ENCODE measurements at places on chromosomes 7 and 10.

- no peak overlapping the region for H3K27ac ChIP-seq
- H3K4me1 ChIP-seq, result no peaks in the 10 kb centered on the region
- H3K36me3 ChIP-seq, result no peaks in the 10 kb centered on the region
- H3K4me3 ChIP-seq, result no peak overlapping the region
- H3K27me3 ChIP-seq, result no peaks in the 10 kb centered on the region
Observed at GRCh38 chr10:36048780-36049179, 406.7 kb upstream of the FZD8 start.

DNA sequence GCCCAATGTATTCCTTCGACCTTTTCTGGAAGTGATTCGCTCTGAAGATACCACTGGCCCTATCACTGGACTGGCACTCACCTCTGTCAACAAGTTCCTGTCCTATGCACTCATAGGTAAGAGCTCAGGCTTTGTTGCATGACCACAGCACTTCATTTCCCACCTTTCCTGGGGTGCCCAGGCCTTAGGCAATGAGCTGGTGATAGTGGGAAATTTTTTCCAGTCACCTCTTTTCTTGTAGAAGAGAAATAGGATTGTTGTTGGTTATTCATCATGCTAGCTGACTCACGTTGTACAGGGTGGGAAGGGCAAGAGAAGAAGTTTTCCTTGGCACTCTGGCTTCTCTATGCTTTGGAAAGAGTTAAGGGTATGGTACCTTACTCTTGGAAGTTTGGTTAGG, 51.4 kb upstream of the NFKB2 start:
- H3K27ac ChIP-seq, result no peak overlapping the region
- peaks cover 26% of the 10 kb centered on the region for H3K36me3 ChIP-seq
- no peak for DNase-seq
- no peak overlapping the region for H3K4me3 ChIP-seq
- H3K27me3 ChIP-seq, result no peaks in the 10 kb centered on the region

DNA sequence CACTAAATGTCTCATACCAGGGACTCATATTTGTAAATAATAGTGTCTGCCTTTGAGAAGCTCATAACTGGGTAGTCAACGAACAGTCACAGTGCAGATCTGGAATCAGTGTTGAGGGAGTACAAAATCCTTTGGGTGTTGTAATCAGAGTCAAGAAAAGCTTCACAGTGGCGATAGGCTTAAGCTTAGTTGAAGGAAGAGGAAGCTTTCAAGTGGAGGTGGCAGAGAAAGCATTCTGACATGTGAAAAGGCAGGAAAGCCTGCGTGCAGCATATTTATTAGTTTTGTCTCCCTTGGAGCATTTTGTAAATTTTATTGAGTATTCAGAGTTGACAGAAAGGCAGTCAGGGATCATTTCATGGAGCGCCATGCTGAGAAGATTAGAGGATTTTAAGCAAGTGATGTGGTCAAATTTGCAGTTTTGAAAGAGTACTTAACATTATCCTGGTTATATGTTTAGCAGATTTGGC, 104.9 kb downstream of the ADK start:
- no peak overlapping the region for H3K4me3 ChIP-seq
- H3K36me3 ChIP-seq, result no peaks in the 10 kb centered on the region
- H3K4me1 ChIP-seq, result no peaks in the 10 kb centered on the region
- H3K27ac ChIP-seq, result no peak overlapping the region
- DNase-seq, result no peak

- no peak overlapping the region for H3K4me3 ChIP-seq
- no peak for DNase-seq
- H3K27ac ChIP-seq, result no peak overlapping the region
- peaks cover 6% of the 10 kb centered on the region for H3K4me1 ChIP-seq
Observed at GRCh38 chr7:116593359-116594075, 68.7 kb downstream of the CAV1 start.

DNA sequence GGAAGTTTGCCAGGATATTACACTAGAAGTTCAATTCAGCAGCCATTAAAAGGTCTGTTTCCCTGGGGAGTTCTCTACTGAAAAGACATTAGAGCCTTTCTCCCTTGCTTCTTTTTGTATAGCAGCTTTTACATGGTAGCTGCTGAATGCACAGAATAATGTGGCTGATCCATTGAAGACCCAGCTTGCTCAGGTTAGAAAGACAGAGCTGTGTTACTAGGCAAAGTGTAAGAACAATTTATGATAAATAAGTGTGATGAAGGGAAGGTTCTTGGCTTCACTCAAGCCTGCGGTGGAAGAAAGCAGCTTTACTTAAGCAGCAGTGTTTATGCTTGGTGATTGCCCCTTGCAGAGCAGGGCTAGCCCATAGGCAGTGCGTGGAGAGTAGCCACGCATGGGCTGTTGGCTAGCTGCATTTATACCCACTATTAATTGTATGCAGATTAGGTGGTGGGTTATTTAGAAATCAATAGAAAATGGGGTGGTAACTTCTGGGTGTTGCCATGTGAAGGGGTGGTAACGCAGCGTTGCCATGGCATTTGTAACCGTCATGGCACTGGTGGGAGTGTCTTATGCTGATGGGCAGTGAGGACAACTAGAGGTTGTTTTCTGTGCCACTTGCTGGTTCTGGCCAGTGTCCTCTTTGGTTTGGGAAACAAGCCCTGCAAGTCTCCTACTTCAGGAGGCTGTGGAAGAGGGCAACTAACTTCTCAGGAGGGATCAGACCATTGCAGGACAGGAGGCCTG, 942.9 kb downstream of the NRG3 start:
- no peaks in the 10 kb centered on the region for H3K27me3 ChIP-seq
- no peaks in the 10 kb centered on the region for H3K36me3 ChIP-seq
- no peak overlapping the region for H3K27ac ChIP-seq

GRCh38 chr7:155893176-155893575, 80.9 kb upstream of the SHH start:
- H3K4me1 ChIP-seq, result no peaks in the 10 kb centered on the region
- no peak overlapping the region for H3K4me3 ChIP-seq
- no peak for DNase-seq
- H3K27me3 ChIP-seq, result no peaks in the 10 kb centered on the region
- H3K27ac ChIP-seq, result no peak overlapping the region
- no peaks in the 10 kb centered on the region for H3K36me3 ChIP-seq

DNA sequence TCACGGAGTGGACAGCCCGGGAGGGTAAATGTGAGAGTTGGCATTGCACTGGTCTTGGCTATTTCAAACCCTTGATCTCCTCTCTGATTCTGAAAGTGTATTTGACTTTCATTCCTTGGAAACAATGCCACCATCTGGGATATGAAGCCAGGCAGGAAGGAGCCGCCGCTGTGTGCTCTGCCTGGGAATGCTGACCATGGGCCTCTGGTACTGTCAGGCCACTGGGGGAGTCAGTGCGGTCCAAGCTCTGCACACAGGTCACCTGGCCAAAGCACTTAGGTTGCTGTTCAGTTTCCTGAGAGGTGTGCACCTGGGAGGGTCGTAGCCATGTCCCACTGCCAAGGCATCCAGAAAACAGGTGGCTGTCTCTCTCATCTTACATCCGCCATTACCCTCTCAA, 68.5 kb upstream of the SHH start:
- H3K4me1 ChIP-seq, result no peaks in the 10 kb centered on the region
- H3K4me3 ChIP-seq, result no peak overlapping the region
- H3K27ac ChIP-seq, result no peak overlapping the region
- H3K27me3 ChIP-seq, result no peaks in the 10 kb centered on the region
- H3K36me3 ChIP-seq, result no peaks in the 10 kb centered on the region
- DNase-seq, result no peak

DNA sequence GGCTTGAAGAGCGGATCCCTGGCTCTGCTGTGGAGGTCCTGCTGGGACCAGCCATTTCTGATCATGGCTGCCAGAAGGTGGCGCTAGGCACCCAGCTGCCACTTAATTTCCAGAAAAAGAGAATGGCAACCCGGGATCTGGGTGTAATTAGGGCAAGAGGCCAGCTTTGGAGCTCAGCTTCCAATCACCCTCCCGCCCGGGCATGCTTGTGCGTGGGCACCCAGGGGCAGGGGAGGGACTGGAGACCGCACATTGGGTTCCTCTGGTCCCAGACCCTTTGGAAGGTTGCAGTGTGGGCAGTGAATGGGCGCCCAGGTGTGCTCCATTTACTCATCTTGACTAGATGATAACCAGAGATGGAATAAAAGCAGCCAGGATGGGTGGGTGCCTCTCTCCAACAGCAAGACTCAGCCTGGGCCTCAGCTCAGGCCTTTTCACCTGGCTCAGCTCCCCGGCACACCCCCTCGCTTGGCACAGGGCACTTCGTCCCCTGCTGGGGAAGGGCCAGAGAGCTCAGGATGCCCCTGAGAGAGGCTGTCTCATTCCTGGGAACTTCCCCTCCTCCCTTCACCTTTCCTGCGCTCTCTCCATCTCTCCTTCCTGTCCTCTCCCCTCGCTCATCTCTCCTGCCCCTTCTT, 14.7 kb downstream of the FAM241B start:
- H3K4me1 ChIP-seq, result no peaks in the 10 kb centered on the region
- peaks cover 2% of the 10 kb centered on the region for H3K27me3 ChIP-seq
- no peak overlapping the region for H3K4me3 ChIP-seq

DNA sequence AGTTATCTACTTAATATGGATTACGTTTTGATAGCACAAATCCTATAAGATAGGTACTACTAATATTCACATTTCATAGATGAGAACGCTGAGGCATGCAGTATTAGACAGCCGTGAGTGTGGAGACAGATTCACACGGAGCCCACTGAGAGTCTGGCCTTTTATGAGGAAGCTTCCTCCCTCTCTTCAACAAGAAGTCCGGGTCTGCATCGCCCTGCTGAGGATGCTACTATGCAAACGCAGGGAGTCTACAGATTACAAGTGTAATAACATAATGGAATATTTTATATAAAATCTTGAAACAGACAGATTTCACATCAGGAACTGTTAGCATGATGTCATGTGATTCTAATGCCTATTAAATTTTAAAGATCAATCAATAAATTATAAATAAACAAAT, 255.9 kb upstream of the GLI3 start:
- H3K36me3 ChIP-seq, result no peaks in the 10 kb centered on the region
- peaks cover 4% of the 10 kb centered on the region for H3K27me3 ChIP-seq
- H3K4me1 ChIP-seq, result no peaks in the 10 kb centered on the region
- no peak for DNase-seq
- no peak overlapping the region for H3K4me3 ChIP-seq

Data from effector memory CD4-positive, alpha-beta T cell (primary cell).